ENCODE measurements at places on chromosomes 7 and 10. TPM values are rescaled to one million over a fixed set of nuclear protein-coding genes. Genes with fewer than 3 reads are reported as not detected.

The PDE6C gene
- not detected for total RNA-seq

- DNase-seq, result no peak
Observed at GRCh38 chr7:151790830-151791620, 85.9 kb downstream of the PRKAG2 start.

DNA sequence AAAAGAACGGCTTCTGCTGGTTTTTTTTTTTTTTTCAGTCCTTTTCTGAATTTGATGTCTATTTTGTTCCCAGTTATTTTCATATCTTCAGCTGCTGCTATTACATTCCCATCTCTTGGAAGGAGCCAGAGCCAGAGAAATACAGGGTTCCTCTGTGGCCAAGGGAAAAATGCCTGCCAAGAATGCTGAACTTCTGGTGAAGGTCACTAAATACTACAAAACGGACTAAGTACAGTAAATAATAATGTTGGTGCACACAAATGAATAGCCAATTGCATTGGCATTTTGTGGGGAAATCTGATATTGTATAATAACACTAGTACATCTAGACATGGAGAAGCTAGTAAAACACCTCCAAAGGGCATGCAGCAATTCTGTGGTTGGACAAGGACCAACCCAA, 56.3 kb upstream of the ZEB1 start:
- no peak for DNase-seq

- no peak for DNase-seq
Observed at GRCh38 chr10:110307805-110308204, 3.1 kb upstream of the SMNDC1 start.

The C7orf33 gene
- total RNA-seq, result not detected

The CDK1 gene
- total RNA-seq, result 125 TPM

DNA sequence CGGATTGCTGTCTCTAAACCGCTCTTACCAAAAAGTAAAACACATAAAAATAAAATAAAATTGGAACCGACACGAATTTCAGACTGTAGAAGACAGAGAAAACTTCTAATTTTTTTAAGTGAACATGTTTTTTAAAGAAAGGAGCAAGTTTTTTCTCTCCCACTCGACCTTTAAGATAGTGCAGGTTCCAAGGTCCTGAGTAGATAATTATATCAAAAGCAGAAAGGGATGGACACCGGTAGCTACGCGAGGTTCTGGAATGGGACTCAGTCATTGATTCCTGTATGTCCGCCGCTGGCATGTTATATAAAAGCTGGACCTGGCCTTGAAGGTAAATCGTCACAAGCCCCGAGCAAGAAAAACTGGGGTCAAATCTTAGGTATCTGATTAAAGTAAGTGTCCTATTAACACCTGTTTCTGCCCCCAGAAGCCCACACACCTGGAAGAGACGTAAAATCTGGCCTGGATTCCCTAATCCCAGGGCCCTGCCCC, 462 bp upstream of the CISD1 start:
- DNase-seq, result no peak

GRCh38 chr10:62842983-62843382, 26.8 kb upstream of the EGR2 start:
- no peak for DNase-seq

- no peak for DNase-seq
Observed at GRCh38 chr7:106895246-106895864, 30.3 kb downstream of the PIK3CG start.

Measured in activated CD4-positive, alpha-beta memory T cell treated with anti-CD3 and anti-CD28 coated beads, Interleukin-2, amount 10 ng/mL, durations not matched to agents 7 days and 5 days (primary cell).